ENCODE measurements at places on chromosomes 13 and 19.
A peak's percentile ranks its signal among the peaks of the same experiment; 100 is the strongest.

- DNase-seq = no peak
Measured at GRCh38 chr13:106038752-106039151, 496.7 kb downstream of the EFNB2 start.

GRCh38 chr19:47012617-47013016 is 7.0 kb upstream of the NPAS1 start:
- DNase-seq = no peak

GRCh38 chr13:31468114-31468902 is 268.5 kb downstream of the B3GLCT start:
- no peak for DNase-seq

GRCh38 chr13:93982179-93982918 is 497.1 kb downstream of the DCT start:
- DNase-seq = no peak

GRCh38 chr19:4130744-4131438 is 7.0 kb upstream of the MAP2K2 start:
- DNase-seq = no peak

DNA sequence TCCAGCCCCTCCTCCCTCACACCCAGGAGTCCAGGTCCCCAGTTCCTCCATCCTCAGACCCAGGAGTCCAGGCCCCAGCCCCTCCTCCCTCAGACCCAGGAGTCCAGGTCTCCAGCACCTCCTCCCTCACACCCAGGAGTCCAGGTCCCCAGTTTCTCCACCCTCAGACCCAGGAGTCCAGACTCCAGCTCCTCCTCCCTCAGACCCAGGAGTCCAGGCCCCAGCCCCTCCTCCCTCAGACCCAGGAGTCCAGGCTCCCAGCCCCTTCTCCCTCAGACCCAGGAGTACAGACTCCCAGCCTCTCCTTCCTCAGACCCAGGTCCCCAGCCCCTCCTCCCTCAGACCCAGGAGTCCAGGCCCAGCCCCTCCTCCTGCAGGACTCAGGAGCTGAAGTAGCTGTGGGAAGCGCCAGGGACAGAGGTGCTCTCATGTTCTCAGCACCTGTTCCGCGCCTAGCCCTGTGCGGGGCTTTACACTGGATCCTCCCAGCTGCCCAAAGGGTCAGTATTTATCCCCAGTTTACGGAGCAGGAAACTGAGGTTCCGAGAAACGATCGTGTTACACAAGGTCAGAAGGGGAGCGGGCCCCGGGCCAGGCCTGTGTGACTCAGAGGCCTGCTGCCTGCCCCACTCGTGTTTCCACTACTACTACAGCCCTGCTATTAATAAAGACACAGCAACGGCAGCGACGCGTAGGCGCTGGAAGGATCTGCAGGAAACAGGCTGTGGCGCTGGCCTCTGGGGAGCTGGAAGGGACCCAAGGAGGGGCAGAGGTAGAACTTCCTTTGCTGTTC is 1.7 kb upstream of the SBK3 start:
- DNase-seq = no peak

DNA sequence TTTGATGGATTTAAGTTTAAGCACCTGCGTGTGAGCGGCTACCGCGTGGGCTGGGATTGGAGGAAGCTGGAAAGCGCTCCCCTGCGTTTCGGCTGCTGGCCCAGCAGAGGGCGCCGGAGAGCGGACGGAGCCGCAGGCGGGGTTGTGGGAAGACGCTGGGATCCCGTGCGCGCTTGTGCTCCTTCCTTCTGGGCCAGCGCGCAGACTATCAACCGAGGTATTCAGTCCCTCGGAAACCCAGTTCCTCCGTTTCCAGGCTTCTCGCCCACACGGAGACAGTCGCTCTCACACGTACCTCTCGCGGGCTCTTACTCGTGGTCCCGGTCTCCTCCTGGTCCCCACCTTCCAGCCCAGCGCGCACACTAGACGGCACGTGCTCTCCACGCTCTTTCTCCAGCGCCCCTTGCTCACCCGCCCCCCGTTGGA is 28.8 kb downstream of the EPN1 start:
- DNase-seq = peak; percentile 54

GRCh38 chr19:41744850-41745249 is 10.5 kb upstream of the CEACAM6 start:
- DNase-seq = no peak

DNA sequence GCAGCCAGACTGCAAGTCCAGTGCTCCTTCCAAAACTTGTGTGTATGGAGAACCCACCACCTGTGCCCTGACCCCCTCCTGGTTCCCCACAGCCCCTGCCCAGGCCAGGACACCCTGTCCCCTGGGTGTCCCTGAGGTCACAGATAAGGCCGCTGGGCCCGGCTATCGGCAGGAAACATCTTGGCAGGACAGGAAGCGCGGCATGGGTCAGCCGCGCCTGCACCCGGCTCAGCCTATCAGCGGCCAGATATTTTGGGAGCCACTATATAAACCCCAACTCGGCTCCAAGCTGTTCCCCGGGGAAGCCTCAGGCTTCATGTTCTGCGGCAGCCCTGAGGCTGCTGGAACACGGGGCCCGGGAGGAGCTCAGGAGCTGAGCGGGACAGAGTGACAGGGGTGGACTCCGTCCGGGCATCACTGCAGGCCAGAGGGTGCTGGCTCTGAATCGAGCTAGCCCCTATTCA is 60.8 kb downstream of the AP1M1 start:
- DNase-seq = no peak

DNA sequence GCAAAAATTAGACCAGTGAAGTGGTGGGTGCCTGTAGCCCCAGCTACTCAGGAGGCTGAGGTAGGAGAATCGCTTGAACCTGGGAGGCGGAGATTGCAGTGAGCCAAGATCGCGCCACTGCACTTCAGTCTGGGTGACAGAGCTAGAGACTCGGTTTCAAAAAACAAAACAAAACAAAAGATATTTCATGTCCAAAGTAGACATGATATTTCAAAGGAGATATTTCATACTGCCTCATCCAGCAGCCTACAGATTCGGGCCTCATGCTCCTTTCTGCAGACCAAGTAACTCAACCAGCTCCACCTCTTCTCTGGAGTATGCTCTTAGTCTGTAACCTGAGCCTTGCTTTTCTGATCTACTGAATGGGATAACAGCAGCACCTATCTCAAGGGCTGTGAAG is 15.0 kb downstream of the ZC3H4 start:
- DNase-seq = no peak

Data from stimulated activated CD4-positive, alpha-beta T cell treated with anti-CD3 and anti-CD28 coated beads, Interleukin-12 subunit alpha, Interleukin-12 subunit beta, amount 100 ng/mL, for 4 hours (primary cell).